ENCODE measurements at places on chromosomes 4 and X.

- DNase-seq, result no peak
Measured at GRCh38 chrX:45143455-45143854, 57.2 kb downstream of the DIPK2B start.

DNA sequence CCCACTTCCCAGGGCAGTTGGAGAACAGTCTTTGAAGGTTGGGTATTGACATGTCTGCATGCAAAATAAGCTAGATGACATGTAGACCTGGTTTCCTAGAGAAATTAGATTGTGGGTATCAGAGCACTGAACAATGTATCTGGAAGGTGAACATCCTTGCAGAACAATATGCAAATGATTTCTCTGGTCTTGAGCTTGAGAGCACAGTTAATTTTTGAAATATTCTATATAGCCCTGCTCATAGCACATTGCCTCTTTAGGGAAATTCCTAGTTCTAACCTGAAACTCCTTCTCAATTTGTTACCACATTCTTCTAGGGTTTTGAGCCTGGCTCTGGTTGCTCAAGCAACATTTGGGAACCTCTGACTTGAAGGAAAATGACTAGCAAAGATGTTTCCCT, 41.6 kb upstream of the LAS1L start:
- DNase-seq, result no peak

DNA sequence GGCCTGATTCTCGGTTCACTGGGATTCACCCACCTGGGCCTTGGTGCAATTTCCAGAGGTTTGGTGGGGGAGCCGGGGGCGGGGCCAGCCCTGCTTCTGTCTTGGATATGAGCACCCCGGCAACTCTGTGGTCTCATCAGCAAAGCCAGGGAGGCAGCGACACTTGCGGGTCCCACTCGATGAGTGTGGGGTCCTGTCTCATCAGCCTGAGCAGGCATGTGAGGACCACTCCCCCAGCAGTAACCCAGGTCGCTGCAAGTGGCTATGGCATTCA, 19.0 kb downstream of the ADRA2C start:
- no peak for DNase-seq

- peak; percentile 97 for DNase-seq
Measured at GRCh38 chr4:125266901-125267604, 47.7 kb upstream of the FAT4 start.

- no peak for DNase-seq
Measured at GRCh38 chrX:10223276-10223675, 66.5 kb downstream of the CLCN4 start.

DNA sequence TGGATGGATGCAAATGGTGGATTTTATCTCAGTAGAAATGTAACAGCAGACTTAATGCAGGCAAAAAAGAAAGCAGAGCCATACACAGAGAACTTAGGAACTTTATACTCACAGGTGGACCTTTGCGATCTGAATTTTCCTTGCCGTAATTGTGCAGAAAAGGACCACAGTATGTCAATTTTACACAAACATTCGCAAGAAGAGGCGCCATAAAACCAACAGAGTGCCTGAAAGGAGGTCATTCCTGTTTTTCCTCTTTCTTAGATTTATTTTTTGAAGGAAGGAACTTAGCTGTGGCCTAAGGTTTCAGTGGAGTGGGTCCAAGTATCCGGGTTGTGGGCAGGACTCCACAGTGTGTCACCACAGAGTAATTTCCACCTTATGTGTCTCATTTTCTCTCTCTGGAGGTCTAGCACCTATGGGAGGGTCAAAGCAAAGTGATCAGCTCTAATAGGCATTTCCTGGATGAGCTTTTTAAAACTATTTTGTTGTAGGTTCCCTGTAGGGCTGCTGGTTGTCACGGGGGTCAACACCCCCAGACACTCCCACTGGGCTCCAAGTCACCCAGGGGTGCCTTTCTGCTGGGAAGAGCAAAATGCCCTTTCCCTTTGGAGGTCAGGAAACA, 24.7 kb upstream of the PBDC1 start:
- DNase-seq, result peak; percentile 47

- DNase-seq, result no peak
Measured at GRCh38 chr4:40747207-40747835, 2.4 kb upstream of the NSUN7 start.

- DNase-seq, result no peak
Measured at GRCh38 chr4:117154251-117154650, 68.9 kb upstream of the TRAM1L1 start.

- peak; percentile 54 for DNase-seq
Measured at GRCh38 chr4:139530833-139531427, 25.1 kb downstream of the SETD7 start.

GRCh38 chrX:154525606-154526490, 9.8 kb upstream of the FAM3A start:
- DNase-seq, result peak; percentile 62

DNA sequence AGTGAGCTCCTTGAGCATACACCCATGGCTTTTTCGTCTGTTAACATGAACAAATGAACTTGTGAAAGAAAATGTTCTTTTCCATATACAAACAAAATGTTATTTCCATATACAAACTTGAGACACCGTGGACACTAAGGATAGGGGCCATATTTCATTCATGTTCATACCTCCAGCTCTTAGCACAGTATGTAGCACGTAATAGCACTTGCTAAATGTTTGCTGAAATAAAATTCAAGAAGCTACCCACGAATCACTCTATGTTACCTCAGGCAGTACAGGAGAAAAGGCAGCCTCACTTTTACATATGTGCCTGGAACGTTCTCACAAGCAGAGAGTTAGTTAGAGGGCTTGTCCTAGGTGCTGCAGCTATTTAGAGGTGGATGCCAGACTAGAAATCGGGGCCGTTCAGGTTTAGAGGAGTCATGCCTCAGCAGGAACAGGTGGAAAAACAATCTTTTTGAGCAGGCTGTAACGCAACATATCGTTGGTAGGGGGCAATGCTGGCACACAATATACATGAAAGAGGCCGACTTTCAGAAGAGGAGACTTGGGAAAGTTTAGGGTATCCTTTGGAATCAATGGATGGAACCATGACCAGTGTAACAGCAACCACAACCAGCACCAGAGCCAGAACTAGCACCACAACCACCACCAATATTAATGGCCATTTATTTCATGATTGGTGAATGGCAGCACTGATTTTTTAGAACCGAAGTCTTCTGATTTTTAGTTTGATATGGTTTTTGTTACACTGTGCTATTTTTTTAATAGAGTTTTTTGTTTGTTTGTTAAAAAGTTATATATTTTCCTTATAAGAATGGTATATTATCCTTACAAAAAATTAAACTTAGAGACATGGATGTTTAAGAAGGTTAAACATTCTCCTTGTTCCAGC, 14.8 kb upstream of the PAQR3 start:
- DNase-seq, result peak; percentile 22

- peak; percentile 48 for DNase-seq
Measured at GRCh38 chrX:132737743-132738142, 220.7 kb downstream of the HS6ST2 start.

DNA sequence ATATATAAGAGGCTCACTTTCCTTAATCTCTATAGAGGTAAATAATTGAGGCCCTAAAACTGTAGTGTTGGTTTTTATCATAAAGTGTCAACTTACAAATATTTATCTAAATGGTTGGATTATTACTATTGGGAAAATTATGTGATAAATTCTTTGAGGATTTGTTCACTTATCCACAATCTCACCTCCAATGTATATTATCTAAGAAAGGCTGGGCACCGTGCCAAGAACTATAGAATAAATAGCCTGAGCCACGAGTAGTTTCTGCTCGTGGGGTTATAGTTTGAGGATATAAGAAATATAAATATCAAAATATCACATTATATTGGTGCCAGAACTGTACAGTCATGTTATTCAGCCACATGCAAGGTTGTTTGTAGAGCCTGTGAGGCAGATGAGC, 177.9 kb downstream of the VEGFC start:
- DNase-seq, result peak; percentile 13

DNA sequence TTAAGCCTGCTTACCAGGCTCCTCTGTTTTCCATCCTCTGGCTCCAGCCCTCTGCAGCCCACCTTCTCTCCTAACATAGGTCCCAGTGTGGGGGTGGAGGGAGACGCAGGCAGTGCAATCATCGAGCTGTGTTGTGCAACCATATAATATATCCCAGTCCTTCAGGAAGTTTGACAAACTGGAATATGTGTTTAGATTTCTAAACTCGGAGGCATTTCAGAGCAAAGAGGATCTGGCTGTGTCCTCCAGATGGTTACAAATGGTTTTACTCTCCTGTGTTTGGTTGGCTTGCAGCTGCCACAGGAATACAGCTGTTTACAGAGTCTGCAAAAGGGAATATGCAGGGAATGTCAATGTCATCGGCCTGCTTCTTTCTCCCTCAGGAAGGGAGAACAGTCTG, 195.3 kb upstream of the LNX1 start:
- DNase-seq, result no peak

- DNase-seq, result no peak
Measured at GRCh38 chrX:117096528-117096927, 633.8 kb upstream of the CT83 start.

GRCh38 chrX:14528629-14529289, 577 bp upstream of the GLRA2 start:
- peak; percentile 58 for DNase-seq

DNA sequence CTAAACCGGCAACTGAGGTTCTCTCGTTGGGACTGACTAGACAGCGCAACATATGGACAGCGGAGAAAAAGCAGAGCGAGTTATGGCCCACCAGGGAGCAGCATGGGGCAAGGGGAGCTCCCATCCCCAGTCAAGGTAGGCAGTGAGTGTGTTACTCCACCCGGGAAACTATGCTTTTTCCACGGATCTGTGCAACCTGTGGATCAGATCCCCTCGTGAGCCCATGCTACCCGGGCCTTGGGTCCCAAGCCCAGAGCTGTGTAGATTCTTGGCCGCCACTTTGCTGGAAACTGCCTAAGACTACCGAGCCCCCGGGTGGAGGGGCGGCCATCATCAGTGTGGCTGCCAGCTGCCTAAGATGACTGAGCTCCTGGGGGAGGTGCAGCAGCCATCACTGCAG, 140.9 kb downstream of the PAPSS1 start:
- no peak for DNase-seq

Measured in epithelial cell of esophagus (primary cell).